ENCODE measurements at places on chromosomes 3 and 15. TPM values are rescaled to one million over a fixed set of nuclear protein-coding genes. Genes with fewer than 3 reads are reported as not detected.
A peak's percentile ranks its signal among the peaks of the same experiment; 100 is the strongest.

DNA sequence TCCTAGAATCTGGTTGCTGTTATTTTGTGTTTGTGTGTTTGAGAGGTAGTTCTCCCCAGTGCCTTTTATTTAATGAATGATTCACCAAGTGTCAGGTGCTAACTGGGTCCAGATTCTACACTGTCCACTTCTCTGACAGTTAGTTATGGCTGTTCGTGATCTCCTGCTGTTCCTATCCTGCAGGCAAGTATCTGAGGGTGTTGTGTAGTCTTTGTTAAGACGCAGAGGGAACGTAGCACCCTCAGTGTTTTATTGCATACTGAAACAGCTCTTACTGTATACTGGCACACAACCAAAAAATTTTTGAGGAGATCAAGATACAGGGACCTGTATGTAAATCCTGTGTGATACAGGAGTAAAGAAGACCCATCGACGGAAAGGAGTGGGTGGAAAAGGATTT is 1271.3 kb downstream of the ROBO1 start:
- DNase-seq: no peak

DNA sequence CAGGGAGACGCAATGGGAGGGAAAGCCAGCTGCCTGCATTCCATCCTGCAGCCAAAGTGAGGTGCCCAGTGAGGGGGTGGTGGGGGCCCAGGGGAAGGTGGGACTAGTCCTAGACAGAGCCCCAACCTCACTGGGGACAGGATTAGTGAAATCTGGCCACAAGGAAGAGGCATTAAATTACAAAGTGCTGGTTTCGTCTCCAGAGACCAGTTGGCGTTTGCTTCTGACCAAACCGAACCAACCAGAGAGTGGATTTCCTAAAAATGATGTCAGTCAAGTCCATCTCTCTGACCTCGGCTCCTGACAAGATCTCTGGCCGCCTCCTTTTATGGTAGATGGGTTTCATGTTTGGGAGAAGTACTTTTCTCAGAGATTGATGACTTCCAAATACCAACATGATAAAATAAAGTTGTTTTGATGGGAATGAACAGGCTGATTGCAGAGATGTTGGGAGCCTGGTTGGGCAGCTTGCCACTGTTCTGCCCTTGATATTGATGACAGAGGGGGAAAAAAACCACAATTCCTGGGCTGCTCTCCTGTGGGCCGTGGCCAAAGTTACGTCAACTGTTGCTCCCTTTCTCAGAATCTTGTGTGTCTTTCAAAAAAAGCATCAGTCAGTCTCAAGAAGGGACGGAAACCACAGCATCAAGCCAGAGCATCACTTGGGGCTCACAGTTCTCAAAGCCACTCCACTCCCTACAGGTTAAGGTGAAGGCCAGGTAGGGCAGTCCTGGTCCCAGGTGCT is 24.6 kb downstream of the ITGA11 start:
- peak; percentile 66 for DNase-seq

DNA sequence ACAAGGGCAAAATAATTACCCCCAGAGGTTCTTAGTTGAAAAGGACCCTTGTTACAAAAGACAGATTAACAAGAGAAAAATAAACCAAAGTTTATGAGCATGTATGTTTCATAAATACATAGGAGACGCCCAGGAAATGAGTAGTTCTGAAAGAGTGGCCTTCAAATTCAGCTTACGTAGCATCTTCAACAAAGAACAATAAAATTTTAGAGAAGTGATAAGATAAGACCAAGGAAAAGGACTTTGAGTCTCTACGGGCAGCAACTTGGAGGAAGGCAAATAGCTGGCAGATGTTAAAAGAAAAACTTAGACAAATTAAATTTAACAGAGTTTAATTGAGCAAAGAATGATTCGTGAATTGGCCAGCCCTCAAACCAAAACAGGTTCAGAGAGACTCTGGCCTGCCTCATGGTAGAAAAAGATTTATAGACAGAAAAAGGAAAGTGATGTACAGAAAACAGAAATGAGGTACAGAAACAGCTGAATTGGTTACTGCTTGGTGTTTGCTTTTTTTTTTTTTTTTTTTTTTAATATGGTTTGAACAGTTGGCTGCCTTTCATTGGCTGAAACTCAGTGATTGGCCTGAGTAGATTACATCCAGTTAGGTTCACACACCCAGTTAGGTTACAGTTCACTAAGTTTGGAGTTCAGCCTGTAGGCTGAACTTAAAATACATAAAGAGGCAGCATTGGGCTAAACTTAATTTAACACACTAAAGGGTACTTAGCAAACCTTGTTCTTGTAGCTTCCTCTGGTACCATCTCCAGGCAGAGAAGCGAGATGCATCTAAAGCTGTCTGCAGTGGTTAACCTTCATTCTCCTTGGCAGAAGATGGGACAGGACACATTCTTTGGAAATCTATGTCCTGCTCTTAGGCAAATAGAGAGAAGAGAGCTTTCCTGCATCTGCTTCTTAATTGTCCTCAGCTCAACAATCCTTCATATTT is 23.2 kb downstream of the C2CD4B start:
- DNase-seq: no peak

Gene SLC28A1
- not detected for total RNA-seq

Gene GOLGA6L7
- total RNA-seq: not detected
